ENCODE measurements at places on chromosomes 16 and 17.

GRCh38 chr17:64334851-64335250 lies 55.8 kb downstream of the PECAM1 start:
- DNase-seq = no peak

GRCh38 chr17:811051-811784 lies 29.1 kb downstream of the MRM3 start:
- DNase-seq = no peak

- DNase-seq = no peak
Observed at GRCh38 chr17:50267074-50267841, 7.0 kb upstream of the TMEM92 start.

GRCh38 chr16:16989368-16989767 lies 481.4 kb downstream of the XYLT1 start:
- no peak for DNase-seq
